Stimulated activated CD4-positive, alpha-beta T cell treated with anti-CD3 and anti-CD28 coated beads, TNF-alpha, amount 100 ng/mL, for 1 hour (primary cell): ENCODE measurements at places on chromosomes 11 and 22.

- DNase-seq: no peak
Observed at GRCh38 chr11:1356007-1356435, 33.7 kb upstream of the BRSK2 start.

DNA sequence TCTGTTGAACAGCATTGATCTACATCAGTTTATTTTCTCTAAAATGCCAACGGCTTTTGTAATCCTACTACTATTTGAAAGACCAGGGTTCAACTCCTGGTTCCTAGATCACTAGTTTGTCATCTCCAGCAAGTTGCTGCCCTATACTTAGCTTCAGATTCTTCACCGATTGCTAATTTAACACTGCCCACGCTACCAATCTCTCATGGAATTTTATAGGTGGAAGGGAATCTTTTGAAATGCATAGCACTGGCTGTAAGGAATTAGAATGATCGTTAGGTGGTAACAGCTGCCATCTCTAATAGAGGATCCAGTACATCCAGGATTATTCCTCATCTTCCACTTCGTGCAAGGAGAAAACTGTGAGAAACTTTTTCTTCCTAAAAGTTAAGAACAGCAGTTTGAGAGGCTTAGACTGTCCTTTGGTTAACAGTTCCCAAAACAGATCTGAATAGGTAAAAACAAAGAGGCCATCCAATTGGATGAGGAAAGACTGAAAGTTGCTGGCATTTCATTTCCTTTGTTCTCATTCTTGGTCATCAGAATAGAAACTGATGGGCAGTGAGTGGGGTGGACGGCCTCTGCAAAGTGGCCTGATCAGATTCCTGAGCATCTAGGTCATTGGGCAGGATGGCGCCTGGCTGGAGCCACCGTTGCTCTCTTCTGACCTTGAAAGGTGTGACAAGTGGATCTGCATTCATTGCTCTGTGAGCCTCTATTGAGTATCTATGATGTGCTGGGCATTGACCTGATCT, 236.3 kb upstream of the SORL1-AS1 start:
- DNase-seq: no peak

DNA sequence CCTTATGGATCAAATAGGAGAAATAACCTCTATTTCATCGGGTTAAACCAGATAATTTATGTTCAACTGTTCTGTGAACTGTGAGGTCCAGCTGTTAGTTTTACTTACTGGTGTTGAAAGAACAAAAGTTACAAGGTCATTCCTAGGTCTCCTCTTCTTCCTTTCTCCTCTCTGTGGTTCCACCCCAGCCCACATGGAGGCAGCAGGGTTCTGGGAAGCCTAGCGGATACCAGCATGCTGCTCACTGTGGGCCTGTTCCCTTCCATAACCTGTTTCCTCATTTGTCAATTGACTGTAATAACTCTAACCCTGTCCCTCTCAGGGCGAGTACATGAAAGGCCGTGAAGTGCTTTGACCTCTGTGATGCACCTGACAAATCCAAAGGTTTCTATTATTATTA, 27.8 kb downstream of the RELT start:
- DNase-seq: no peak

DNA sequence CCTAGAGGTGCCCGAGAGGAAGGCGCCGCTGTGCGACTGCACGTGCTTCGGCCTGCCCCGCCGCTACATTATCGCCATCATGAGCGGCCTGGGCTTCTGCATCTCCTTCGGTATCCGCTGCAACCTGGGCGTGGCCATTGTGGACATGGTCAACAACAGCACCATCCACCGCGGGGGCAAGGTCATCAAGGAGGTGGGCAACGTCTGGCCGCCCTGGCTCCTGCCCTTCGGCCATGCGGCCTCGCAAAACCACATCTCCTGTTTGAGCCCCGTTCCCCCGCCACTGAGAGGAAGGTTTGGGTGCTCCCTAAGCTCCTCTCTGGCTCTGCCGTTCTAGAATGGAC, 3.4 kb downstream of the SLC17A6 start:
- no peak for DNase-seq
